Activated CD4-positive, alpha-beta T cell treated with anti-CD3 and anti-CD28 coated beads, Interleukin-2, amount 50 U/mL, for 1 hour (primary cell): ENCODE measurements at places on chromosomes 1 and 21.
A peak's percentile ranks its signal among the peaks of the same experiment; 100 is the strongest.

- DNase-seq = no peak
These were observed 26.5 kb downstream of the GPR137B start for GRCh38 chr1:236168716-236169429.

GRCh38 chr1:177966199-177966598 lies 3.7 kb downstream of the SEC16B start:
- no peak for DNase-seq

GRCh38 chr1:60564916-60565750 lies 491.6 kb upstream of the C1orf87 start:
- DNase-seq = no peak

DNA sequence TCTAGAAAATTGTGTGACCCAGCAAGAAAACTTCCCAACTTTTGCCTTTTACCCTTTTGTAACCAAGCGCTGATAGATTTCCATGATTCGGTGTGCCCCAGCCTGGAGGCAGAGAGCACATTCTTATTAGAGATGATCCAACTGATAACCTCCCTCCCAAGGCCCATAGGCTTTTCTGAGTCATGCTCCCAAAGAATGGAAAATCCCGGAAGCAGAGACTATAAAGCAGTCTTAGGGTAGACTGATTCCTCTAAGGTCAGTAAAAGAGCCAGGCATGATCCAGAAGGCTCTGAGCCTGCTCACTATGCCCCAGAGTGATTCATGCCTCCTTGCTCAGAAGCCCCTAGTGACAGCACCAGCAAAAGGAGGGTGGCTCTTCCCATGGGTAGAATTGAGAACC lies 4.3 kb downstream of the CAMK1G start:
- DNase-seq = no peak

DNA sequence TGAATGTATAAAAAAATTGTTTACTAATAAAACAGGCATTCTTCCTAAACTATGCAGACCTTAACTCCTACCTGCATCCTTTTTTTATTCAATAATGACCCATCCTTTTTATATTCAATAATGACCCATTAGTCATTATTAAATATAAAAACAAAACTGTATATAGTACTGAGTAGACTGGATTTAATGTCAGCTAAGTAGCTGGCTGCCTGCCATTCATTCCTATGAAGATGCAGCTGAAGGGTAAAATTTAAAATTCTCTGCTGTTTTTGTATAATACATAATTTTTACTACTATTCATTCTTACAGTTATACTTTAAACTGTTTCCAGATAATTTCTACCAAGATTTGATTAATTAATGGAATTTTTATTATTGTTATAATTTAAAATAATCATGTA lies 79.3 kb downstream of the DENND1B start:
- no peak for DNase-seq

- no peak for DNase-seq
These were observed 1.6 kb upstream of the BARHL2 start for GRCh38 chr1:90718411-90719329.

DNA sequence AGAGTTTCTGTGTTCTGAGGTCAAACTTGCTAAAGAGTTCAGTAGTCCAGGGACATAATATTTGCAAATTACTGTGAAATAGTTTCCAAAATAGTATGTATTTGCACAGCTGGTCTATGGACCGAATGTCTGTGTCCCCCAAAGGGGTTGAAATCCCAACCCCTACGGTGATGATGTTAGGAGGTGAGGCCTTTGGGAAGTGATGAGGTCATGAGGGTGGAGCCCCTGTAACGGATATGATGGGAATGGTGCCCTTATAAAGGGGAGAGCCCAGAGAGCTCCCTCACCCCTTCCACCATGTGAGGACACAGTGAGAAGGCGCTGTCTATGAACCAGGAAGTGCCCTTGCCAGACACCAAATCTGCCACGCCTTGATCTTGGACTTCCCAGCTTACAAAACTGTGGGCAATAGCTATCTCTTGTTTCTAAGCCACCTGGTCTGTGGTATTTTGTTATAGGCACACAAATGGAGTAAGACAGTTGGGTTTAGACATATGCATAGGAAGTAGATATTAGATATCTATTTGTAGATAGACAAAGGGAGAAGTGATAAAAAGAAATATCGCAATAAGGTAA lies 21.7 kb downstream of the RNF187 start:
- no peak for DNase-seq

DNA sequence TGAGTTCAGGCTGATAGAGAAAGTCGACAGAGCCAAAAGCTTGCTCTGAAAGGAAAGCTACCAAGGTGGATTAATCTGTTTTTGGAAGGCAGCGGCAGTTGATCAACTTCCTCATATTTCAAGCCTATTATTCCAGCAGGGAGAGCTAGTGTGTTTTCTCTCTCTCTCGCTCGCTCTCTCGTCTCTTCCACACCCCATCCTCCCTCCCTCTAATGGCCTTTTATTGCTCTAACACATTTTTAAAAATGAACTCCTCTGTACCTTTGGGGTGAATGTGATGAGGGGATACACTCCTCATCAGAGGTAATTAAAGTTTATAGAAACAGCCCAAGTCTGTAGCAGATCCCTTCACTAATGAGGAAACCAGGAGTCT lies 126.4 kb downstream of the CLIC6 start:
- no peak for DNase-seq

GRCh38 chr1:157279138-157279801 lies 141.1 kb upstream of the ETV3 start:
- no peak for DNase-seq

- DNase-seq = no peak
These were observed 90.7 kb downstream of the CDC7 start for GRCh38 chr1:91591175-91591974.

DNA sequence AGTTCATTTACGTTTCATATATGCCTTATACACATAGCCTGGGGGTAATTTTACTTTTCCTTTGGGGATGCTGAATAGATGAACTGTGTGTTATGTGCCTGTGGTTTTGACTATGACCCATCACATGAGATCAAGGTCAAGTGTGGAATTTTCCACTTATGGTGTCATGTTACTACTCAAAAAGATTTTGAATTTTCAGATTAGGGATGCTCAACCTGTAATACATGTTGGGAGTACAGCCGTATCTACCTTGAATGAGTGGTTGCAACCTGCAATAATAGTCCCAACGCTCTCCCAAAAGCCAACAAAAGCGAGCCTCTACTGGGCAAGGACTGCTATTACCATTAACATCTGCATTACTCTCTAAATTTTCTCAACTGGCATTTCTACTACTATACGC lies 68.5 kb upstream of the SDC3 start:
- DNase-seq = no peak

GRCh38 chr1:151447696-151448095 lies 11.6 kb downstream of the POGZ start:
- no peak for DNase-seq

- DNase-seq = no peak
These were observed 4.2 kb downstream of the CD46 start for GRCh38 chr1:207755846-207756693.

DNA sequence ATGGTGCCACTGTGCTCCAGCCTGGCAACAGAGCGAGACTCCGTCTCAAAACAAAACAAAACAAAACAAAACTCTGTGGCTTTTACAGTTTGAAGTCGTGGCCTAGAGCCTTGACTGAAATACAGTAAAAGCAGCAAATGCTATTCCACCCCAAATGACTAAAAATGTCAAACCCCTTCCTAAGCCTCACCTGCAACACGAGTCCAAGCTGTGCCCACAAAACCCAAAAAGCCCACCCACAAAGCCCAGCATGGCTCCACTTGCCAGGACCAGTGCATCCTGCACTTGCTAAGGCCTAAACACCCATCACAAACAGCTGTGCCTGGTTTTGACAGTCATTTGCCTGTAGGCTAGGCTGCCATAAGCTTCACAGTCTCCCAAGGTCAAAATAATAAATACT lies 21.3 kb downstream of the VAV3 start:
- DNase-seq = no peak

- peak; percentile 44 for DNase-seq
These were observed 215.5 kb upstream of the USP25 start for GRCh38 chr21:15514073-15514946.

DNA sequence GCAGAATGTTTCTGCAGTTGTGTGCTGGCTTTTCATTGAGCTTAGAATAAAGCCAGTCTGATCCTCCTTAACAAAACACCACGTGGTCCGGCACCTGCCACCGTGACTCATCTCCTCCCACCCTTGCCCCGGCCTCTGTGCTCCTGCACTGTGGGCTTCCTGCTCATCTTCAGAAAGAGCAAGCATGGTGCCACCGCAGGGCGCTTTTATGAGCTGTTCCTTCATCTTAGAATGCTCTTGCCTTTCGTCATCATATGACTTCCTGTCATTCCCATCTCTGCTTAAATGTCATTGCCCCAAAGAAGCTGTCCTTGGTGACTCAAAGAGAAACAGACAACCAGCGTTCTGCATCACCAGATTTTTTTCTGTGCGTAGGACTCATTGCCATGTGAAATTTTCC lies 117.8 kb downstream of the HHAT start:
- DNase-seq = peak; percentile 54

DNA sequence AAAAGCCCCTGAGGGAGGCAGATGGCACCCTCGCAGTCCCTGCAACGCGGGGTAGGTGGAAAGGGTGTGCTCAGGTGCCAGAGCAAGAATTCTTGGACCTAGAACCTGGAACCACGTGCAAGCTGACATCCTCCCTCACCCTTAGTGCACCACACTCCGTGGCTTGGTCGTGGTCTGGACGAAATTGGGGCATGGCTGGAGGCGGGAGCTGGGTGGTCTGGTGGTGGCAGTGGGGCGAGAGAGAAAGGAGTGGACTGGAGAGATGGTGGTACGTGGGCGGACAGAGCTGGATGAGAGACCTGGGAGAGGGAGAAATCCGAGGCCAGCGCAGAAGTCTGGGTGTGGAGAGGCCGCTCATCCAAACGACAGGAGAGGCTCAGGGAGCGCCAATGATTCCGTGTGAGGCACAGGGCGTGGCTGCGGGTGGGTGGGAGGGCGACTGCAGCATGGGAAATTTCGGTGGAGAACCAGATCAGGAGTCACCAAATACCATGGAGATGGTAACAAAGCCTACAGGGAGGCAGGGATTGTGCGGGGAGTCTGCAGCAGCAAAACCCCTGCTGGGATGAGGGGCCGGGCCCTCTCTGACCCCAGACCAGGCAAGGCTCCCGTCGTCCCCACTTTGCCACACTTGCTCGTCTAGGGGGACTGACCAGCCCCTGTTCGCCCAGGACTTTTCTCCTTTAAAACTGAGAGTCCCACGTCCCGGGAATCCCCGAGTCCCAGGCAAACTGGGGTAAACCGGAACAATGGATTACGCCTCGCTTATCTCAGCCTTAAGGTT lies 31.9 kb downstream of the CDCP2 start:
- no peak for DNase-seq

DNA sequence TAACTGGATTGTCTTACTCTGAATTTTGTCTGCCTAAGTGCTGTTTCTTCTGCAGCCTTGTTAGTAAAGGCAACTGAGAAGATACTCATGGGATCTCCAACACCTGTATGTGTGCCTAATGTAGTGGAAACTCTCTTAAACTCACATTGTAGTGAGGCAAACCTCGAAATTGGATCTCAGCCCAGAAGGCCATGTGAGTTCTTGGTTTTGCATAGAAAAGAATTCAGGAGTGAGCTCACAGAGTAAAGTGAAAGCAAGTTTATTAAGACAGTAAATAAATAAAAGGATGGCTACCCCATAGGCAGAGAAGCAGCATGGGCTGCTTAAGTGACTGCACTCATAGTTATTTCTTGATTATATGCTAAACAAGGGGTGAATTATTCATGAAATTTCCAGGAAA lies 1344.7 kb downstream of the NCAM2 start:
- DNase-seq = no peak

DNA sequence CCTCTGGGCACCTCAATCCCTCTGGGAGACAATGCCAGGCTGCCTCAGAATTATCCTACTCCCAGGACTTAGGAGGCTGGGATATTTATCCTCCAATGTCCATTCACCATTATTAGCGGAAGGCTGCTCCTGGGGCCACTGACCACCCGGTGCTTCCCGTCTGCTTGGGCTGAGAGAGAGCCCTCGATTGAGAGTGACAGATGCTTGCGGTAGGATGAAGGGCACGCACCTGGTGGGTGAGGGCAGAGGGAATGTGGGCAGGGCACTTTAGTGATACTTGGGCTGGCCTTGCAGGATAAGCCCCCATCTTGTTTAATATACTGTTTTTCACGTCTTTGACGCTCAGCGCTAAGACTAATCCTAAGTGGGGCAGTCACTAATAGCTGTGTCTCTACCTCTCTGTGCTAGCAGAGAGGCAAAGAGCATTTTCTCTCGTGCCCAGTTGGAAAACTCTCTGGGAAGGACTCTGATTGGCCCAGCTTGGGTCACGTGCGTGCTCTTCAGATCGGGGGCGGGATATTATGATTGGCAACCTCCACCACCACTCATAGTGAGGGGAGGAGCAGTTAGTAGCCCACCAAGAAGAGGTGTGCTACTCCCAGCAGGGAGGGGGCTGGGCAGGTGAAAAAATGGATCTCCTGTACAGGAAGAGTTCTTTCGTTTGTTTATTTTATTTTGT lies 10.6 kb upstream of the PARS2 start:
- no peak for DNase-seq

- DNase-seq = no peak
These were observed 794.4 kb upstream of the TMPRSS15 start for GRCh38 chr21:19197950-19198349.

- no peak for DNase-seq
These were observed 36.3 kb upstream of the RWDD3 start for GRCh38 chr1:95197616-95198252.

DNA sequence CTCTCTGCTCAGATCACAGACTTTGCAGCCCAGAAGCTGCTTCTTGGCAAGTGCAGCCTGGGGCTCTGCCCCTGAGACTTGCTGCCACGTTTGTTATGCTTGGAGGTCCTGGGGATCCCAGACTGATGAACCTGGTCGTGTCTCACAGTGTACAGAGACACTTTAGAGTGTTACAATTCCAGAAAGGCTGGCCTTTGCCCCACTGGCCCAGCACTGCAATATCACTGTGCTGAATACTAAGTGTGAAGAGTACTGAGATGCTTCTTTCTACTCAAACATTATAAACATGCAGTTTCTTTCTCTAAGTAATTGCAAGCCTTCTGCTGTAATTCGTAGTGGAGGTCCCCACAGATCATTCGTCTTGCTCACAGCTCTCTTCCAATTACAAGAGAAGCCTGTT lies 133.2 kb downstream of the MAP3K21 start:
- DNase-seq = no peak

- no peak for DNase-seq
These were observed 78.7 kb downstream of the TYW3 start for GRCh38 chr1:74811436-74812179.

- DNase-seq = no peak
These were observed 1.5 kb upstream of the C8B start for GRCh38 chr1:56967355-56967754.

GRCh38 chr1:77319036-77319705 lies 37.4 kb downstream of the AK5 start:
- no peak for DNase-seq

DNA sequence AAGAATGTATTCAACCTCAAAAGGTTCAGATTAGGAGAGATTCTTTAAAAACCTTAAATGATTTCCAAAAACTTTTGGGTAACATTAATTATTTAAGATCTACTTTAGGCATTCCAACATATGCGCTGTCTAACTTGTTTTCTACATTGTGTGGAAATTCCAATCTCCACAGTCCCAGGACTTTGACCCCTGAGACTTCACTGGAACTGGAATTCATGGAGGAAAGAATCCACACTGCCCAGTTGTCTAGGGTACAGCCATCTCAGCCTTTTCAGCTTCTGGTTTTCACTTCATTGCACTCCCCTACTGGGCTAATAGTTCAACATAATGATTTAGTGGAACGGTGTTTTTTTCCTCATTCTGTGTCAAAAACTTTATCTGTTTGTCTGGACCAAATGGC lies 161.5 kb downstream of the IER5 start:
- DNase-seq = no peak
